ENCODE measurements at places on chromosomes 6 and 20. TPM values are rescaled to one million over a fixed set of nuclear protein-coding genes. Genes with fewer than 3 reads are reported as not detected.

- no peak for DNase-seq
Observed at GRCh38 chr6:53214172-53214571, 65.5 kb upstream of the GCM1 start.

DNA sequence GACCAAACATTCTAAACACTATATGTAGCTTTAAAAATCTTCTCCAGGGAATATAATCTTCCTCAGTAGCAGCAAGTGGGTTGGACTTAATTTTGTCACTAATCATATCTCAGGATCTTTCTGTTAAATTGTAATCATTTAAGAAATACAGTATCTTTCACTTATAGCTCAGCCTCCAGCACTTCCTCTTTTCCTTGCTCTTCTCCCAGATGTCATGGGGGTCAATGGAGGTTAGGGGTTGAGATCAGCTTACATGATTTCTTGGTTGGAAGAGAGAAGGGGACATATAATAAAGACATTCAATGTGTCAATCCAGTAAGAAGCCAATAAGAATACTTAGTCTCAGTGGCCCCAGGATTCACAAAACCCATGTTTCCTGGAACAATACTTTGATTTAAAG lies 15.7 kb upstream of the REPS1 start:
- DNase-seq, result no peak

PNLDC1 gene
- total RNA-seq, result not detected

GRCh38 chr6:81215092-81215432 lies 537.4 kb downstream of the TENT5A start:
- no peak for DNase-seq

C6orf163 gene
- 0.93 TPM for total RNA-seq

SDCBP2 gene
- 1.3 TPM for total RNA-seq

GRCh38 chr6:63677282-63677681 lies 41.7 kb downstream of the PHF3 start:
- no peak for DNase-seq

C20orf141 gene
- not detected for total RNA-seq

APCDD1L gene
- total RNA-seq, result not detected

SIM1 gene
- total RNA-seq, result not detected

GRCh38 chr6:24899136-24899996 lies 36.4 kb downstream of the RIPOR2 start:
- DNase-seq, result no peak

GRCh38 chr20:20823476-20823881 lies 111.0 kb upstream of the RALGAPA2 start:
- no peak for DNase-seq

DNA sequence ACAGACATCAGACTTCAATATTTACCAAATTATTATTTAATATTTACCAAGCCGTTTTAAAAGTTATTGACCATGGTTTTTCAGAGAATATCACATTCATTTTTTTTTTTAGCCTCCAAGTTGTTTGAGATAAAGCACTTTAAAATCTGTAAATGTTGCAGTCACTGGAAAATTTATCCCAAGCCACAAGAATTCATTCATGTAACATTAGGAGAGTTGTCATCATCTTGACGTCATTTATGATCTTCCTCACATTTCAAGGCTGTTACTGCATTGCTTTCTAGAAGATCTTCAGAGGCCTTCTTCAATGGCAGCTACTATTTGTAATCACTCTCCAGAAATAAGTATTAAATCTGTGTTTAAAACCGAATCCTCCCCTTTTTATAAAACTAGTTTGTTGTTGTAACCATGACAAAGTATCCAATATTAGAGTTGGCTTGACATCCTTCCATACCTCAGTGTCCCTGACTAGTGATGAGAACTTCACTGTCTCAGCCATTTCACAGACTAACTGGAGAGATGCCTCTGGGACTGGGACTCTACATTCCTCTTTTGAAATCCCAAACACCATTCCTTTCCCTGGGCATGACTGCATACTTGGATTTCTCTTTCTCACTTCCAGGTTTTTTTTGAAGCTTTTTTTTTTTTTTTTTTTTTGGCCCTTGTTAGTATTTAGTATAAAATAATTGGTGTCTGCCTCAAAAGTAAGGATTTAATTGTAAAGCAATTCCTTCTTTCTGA lies 100.1 kb downstream of the ZFAND3 start:
- no peak for DNase-seq

PROCR gene
- 0.33 TPM for total RNA-seq

CCN6 gene
- not detected for total RNA-seq

- peak; percentile 94 for DNase-seq
Observed at GRCh38 chr6:33788694-33789549, at the start of gene LEMD2. Gene LEMD2, minus strand, starts transcription at chr6:33789130. Its CDS starts 14 bp downstream, at chr6:33789116.

- no peak for DNase-seq
Observed at GRCh38 chr6:84093441-84094435, 60.2 kb downstream of the MRAP2 start.

RIPOR3 gene
- total RNA-seq, result not detected

DNA sequence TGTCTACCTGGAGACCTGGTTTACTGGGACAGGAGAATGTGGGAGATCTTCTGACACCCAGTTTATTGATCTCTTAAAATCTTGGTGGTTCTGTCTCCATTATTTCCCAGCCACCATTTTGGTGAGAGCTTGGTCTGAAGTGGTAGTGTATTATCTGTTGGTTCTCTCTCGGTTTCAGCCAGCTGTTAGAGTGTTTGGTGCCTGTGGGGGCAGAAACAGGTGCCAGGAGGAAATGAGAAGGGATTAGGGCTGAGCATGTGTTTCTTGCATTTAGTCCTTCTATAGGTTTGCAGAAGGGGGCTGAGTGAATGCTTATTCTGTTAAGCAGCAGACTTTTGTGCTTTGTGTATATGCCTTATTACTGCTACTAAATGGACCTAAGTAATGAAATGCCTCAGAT lies 9.6 kb downstream of the JARID2 start:
- DNase-seq, result no peak

GRCh38 chr6:54264581-54265272 lies 43.5 kb upstream of the TINAG start:
- DNase-seq, result no peak

BTNL2 gene
- not detected for total RNA-seq

DNA sequence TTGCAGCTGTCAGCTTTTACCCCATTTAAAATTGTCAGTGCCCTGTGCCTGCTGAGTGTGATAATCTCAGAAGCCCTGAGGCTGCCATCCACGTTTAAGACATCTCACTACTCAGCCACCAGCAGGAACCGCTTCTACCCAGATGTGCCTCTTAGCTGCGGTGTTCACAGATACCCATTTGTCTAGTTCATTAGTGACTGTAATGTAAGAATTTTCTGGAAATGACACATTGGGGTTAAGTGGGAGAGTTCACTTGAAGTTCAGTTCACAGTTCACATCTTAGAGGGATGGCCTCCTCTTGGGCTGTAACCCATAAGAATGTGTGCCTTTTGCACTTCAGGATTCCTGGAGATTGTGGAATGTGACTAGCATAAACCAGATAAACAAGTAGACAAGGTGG lies 477.7 kb downstream of the BTBD3 start:
- no peak for DNase-seq

- DNase-seq, result no peak
Observed at GRCh38 chr6:25010902-25011625, 75.3 kb upstream of the RIPOR2 start.

F13A1 gene
- 0.42 TPM for total RNA-seq

DNA sequence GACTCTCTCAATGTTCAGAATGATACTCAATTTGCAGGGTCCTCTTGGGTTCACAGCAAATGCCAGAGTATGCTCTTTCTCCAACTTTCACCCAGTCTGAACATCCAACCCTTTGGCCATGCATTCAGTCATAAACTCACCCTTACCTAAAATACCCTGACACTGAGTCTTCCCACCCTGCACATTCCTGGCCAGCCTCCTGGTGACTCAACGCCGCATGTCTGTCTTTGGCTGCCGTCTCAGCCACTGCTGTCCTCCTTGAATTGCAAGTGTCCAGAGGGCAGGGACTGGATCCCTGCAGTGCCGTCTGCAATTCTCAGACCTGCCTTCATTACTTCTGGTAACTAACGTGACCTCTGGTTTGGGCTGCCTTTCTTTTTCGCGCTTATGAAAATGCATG lies 593.4 kb downstream of the QKI start:
- DNase-seq, result no peak

DNA sequence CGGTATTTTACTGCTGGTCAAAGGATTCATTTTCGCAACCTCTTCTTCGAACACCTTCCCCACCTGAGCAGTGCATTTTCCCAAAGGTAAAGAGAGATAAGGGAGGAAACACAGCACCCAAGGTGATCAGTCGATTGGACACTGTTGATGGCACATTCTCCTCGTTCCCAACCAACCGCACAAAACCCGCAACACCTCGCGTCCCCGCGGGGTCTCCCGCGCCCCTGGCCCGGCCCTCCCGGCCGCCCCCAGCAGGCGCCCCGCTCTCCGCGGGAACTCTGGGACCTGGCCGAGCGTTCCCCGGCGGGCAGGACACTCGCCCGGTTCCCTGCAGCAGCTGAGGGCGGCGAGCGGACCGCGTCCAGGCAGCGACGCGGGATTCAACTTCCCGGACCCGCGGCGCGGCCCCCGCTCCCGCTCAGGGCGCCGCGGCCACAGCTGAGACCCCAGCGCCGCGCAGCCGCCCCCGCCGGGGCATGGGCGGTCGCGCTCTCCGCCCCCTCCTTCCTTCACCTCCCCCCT lies 506 bp downstream of the RGS17 start:
- no peak for DNase-seq

DNA sequence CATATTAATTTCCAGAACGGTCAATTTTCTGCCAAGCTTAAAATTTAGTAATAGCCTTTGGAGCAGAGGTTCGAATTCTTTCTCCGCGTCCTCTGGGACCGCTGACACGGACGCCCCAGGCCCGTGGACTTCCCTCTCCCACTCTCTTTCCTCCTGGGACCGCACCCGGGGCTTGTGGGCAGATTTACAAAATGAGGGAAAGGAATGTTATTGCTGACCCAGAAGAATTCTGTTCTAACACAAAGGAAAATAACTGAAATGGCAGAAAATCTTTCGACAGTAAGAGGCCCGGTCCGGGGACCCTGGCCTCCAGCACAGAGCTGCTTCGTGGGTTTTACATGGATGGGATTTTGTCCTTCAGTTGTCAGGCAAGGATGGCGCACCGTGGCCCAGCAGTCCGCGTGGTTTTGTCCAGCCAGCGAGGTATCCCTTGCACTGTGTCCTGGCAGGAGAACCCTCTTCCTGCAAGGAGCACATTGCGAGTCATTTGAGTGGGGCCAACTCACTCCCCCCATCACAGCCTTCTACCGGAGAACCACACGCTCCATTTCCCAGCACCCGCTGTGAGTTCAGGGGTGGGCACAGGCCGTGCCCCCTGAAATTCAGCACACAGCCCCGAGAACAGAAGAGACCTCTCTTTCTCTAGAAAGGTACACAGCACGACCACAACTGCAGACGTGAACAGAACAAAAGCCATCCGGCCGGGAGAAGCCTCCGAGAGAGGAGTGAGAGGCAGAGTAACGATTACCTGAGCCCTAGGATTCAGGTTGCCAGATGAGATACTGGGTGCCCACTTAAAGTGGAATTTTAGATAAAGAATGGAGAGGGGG lies 106.0 kb upstream of the AFDN start:
- DNase-seq, result no peak

CASS4 gene
- total RNA-seq, result 39.8 TPM

DNA sequence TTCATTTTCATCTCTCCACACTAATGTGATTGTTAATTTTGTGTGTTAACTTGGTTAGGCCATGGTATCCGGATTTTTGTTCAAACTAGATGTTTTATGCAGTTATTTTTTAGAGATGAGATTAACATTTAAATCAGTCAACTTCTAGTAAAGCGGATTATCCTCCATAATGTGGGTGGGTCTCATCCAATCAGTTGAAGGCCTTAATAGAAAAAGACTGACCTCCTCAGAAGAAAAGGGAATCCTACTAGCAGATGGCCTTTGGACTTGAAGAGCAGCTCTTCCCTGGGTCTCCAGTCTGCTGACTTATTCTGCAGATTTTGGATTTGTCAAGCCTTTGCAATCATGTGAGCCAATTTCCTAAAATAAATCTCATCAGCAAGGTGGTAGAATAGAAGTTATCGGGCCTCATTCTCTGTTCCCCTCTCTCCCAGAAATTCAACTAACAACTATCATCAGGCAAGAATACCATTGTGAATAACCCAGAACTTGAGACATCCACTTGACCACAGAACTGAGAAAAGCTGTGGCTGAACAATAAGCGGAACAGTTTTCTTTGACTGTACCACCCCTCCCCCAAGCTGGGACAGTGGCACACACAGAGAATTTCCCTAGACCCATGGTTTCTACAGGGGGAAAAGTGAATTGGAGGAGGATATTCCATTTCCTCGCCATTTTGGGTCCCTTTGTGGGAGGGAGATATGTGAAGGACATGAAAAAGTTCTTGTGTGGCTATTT lies 323.0 kb downstream of the UTRN start:
- no peak for DNase-seq

DSP gene
- total RNA-seq, result 0.14 TPM

Data from CD4-positive, alpha-beta T cell (primary cell).